EH (cell line): ENCODE measurements at places on chromosomes 12 and 14.
A peak's percentile ranks its signal among the peaks of the same experiment; 100 is the strongest.

GRCh38 chr12:8491646-8492530, 21.4 kb upstream of the CLEC4D start:
- DNase-seq, result no peak

GRCh38 chr14:71597955-71598660, 334.1 kb upstream of the RGS6 start:
- DNase-seq, result no peak

DNA sequence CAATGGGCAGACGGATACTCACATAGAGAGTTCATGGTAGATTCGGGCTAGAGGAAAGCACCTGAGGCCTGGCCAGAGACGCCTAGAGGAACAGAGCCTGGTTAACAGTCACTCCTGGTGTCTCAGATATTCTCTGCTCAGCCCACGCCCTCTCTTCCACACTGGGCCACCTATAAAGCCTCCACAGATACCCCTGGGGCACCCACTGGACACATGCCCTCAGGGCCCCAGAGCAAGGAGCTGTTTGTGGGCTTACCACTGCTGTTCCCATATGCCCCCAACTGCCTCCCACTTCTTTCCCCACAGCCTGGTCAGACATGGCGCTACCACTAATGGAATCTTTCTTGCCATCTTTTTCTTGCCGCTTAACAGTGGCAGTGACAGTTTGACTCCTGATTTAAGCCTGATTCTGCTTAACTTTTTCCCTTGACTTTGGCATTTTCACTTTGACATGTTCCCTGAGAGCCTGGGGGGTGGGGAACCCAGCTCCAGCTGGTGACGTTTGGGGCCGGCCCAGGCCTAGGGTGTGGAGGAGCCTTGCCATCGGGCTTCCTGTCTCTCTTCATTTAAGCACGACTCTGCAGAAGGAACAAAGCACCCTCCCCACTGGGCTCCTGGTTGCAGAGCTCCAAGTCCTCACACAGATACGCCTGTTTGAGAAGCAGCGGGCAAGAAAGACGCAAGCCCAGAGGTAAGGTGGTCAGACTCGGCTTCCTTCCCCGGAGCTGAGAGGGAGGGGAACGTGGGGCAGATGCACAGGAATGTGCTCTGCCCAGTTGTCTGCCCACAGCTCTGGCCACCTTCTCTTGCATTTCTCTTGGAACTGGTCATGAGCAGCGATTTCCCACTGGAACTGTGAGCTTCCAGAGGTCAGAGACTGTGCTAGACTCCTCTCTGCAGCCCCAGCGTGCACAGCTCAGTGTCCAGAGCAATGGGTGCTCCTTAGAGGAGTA, at the start of gene CD4:
CD4 (plus strand) TSS at position 557 of the 953 bp plus-strand sequence. CDS start 10,611 bp downstream, outside the sequence.
- peak; percentile 44 for DNase-seq

DNA sequence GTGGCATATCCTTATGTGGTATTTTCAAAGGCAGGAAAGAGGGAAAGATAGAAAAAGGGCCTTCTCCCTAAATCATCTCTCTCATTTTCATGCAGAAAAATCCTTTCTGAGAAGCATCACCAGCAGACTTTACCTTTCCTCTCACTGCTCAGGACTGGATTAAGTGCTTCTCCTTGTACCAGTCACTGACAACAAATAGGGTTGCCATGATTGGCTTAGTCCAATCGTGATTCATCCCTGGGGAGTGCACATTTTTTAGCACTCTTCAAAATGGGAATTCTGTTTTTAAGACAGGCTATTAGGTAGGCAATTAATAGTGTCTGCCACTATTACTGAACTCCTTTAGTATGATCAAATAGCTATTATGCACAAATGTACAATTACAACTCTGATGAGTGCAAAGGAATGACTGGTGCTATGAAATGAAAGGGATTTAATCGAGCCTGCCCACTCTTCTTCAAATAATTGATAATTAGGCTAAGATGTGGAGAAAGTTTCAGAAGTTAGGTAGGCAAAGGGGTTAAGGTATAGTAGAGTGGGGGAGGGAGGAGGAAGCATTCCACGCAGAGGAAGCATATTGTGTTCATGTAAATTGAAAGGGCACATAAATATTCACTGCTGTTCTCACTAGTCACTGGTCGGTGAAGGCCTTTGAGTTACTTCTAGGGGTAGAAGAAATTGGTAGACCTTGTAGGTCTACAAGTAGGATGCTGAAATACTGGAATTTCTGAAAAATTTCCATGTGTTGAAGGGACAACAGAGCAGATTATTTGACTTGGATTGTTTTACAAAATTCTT, 84.0 kb downstream of the MSRB3 start:
- DNase-seq, result peak; percentile 47

GRCh38 chr14:22622255-22622654, 21.9 kb downstream of the OR6J1 start:
- peak; percentile 67 for DNase-seq

GRCh38 chr12:80230068-80230467, 130.7 kb downstream of the OTOGL start:
- DNase-seq, result no peak

DNA sequence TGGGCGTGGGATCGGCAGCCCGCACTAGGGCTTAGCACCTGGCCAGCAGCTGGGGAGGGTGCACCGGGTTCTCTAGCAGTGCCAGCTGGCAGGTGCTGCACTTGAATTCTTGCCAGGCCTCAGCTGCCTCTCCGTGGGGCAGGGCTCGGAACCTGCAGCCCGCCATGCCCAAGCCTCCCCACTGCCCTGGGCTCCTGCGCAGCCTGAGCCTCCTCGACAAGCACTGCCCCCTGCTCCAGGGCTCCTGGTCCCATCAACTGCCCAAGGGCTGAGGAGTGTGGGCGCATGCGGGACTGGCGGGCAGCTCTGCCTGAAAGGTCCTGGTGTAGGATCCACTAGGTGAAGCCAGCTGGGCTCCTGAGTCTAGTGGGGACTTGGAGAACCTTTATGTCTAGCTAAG, 30.6 kb upstream of the SDR39U1 start:
- DNase-seq, result no peak

DNA sequence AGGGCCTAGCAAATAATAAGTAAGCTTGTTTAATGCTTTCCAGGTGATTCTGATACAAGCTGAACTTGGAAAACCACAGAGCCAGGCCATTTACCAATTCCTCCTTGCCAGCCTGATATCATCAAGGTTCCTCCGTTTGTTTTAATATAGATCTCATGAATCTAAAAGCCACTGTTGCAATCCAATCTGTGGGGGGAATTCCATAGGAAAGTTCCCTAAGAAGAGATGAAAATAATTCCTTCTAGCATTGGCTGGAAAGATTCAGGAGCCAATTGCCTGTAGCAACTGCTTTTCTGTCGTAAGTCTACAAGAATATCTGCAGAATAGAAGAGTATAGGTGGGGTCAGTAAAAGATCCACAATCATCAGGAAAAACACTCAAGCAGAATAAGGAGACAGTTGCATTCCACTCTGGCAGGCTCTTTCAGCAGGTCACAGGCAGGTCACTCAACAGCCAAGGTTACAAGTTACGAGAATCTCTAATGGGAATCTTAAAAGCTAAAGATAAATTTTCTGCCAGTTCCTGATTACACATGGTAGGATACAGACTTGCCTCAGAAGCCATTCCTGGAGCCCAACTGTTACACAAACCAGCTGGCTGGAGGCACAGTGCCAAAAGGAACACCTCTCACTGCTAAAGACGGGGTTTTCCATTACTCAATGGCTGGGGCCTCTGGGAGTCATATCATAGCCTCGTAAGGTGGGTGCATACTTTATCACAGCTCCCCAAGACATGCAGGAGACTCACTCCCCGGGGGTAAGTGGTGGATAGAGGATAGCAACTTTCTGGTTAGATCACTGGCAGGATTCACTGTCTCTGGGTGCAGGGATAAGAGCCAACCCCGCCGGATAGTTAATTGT, 43.6 kb downstream of the FGD6 start:
- DNase-seq, result peak; percentile 75

- peak; percentile 41 for DNase-seq
Measured at GRCh38 chr14:96797582-96798349, 584 bp downstream of the VRK1 start.

DNA sequence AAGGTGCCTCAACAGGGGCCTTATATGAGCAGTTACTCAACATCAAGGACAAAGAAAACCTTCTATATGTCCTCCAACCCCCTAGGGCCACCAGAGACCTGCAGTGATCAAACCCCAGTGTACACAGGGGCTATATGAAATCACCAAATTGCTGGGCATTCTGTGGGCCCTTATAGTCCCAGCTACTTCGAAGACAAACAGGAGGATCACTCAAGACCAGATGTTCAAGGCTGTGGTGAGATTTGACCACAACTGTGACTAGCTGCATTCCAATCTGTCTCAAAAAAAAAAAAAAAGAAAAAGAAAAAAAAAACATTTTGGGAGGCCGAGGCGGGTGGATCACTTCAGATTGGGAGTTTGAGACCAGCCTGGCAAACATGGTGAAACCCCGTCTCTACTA, 51.0 kb upstream of the PRB2 start:
- peak; percentile 1 for DNase-seq

- no peak for DNase-seq
Measured at GRCh38 chr14:101826351-101826750, 64.8 kb downstream of the PPP2R5C start.

DNA sequence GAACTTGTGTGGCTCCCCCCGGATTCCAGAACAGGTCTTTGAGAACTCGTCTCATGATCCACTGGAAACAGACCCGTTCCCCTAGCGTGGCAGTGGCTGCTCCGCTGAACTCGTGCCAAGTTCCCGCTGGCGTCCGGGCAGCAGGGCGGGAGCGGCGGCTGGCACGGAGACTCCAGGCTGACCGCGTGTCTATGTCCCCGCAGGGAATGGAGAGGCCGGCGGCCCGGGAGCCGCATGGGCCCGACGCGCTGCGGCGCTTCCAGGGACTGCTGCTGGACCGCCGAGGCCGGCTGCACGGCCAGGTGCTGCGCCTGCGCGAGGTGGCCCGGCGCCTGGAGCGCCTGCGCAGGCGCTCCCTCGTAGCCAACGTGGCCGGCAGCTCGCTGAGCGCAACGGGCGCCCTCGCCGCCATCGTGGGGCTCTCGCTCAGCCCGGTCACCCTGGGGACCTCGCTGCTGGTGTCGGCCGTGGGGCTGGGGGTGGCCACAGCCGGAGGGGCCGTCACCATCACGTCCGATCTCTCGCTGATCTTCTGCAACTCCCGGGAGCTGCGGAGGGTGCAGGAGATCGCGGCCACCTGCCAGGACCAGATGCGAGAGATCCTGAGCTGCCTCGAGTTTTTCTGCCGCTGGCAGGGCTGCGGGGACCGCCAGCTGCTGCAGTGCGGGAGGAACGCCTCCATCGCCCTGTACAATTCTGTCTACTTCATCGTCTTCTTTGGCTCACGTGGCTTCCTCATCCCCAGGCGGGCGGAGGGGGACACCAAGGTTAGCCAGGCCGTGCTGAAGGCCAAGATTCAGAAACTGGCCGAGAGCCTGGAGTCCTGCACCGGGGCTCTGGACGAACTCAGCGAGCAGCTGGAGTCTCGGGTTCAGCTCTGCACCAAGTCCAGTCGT, 1.5 kb downstream of the APOLD1 start:
- peak; percentile 88 for DNase-seq

DNA sequence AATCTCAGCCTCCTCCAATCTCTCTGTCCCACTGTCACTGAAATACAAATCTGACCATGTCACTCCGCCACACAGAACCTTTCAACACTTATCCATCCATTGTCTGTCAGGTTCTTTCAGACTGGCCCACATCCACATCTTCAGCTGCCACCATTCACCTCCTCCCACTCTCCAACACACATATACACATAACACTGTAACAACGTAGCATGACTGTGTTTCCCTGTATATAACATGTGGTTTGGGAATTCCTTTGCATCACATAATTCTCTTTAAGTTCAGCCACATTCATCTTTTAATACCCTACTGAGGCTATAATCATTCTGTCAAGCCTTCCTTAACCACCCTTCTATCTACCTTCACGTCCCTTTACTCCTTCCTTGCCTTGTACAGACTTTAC, 99.2 kb downstream of the PPP2R5E start:
- DNase-seq, result no peak

- DNase-seq, result no peak
Measured at GRCh38 chr14:102200690-102201352, 61.1 kb downstream of the WDR20 start.

DNA sequence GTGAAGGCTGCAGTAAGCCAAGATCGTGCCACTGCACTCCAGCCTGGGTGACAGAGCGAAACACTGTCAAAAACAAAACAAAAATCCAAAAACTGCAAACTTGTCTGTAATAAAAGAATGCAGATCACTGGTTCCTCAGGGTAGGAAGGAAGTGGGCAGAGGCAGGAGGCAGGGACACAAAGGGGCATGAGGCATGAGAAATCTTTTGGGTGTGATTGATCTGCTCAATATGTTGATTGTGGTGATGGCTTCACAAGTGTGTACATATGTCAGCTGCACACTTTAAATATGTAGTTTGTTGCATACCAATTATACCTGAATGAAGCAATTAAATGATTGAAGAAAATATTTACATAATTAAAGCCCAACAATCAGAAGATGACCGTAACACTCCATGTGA, 117.6 kb downstream of the CMAS start:
- DNase-seq, result no peak

DNA sequence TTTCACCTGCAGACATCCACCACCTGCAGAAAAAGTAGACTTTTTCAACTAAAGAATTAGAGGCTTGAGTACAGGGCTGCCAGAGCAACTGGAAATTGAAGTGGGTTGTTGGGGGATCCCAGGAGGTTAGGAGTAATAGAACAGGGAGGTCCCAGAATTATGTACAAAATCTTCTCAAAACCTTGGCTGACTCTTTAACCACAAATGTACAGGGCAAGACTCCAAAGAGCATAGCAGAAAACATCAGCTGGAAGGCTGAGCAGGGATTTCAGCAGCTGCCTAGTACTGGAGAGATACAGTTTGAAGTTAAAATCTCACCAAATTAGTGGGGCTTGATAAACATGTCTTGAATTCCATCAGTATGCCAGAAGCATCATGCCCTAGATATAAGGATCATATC, 191.6 kb downstream of the CRADD start:
- peak; percentile 67 for DNase-seq

- DNase-seq, result no peak
Measured at GRCh38 chr12:120771097-120771496, 45.5 kb downstream of the ACADS start.

DNA sequence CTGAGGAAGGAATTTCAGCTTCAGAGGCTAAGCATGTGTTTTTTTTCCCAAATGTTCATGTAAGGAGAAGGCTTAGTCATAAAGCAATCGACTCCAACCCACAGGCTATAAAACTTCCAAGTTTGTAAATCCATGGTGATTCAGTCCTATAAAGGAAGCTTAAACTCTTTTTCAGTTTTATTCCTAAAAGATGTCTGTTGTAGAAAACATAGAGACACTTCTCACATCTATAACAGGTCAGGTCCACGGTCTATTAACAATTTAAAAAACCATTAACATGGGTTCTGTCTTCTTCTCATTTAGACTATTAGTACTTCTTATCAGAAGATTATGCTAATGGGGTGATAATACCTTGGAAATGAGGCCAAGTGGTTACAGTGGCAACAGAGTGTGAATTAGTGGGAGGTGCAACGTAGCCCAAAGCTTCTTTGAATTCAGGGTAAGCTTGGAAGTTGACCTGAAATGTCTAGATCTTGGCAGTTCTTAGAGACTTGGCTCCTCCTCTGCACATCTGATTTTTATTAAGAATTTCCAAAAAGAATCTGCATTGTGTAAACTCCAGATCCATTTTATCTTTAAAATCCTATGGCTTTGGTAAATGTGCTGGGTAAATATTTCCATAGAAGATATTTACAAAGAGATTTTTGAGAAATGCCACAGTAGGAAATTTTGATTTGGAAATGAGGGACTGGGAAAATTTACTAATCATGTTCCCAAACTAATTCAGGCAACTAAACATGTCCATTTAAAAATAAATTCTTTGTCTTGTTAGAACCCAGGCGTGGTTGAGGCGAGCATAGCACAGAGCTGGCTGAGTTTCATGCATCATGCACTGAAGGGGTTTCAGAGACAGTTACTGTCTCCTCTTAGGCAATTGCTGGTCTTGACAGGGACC, 86.4 kb downstream of the EML1 start:
- peak; percentile 90 for DNase-seq
